ENCODE measurements at places on chromosomes 2 and 18.

- peak; percentile 4 for DNase-seq
Measured at GRCh38 chr18:48819276-48819675, 131.5 kb downstream of the SMAD7 start.

DNA sequence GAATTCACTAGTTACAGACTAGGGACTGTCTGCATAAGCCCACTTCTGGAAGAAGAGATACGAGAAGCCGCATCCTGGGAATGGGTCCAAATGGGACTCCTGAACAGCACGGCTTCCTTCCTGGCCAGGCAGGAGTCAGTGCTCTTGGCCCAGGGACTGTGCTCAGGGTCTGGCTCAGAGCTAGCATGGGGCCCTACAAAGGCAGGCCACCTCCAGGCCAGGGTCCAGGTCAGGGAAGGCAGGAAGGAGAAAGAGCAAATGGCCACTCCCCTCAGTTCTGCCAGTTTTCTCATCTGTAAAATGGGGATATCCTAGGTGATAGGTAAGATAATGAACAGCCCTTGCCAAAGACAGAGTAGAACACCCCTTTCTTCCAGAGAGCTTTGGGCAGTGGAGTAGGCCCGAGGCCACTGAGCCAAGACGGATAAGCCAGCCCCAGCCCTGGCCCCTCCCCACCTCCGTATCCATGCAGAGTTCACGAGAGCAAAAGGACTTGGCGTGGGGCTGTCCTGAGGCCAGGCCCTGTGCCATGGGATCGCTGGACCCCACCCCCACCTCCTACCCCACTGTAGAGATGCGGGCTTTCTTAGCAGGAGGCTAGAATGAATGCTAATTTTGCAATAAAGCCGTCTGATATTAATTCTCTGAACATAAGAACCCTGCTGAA is 190.1 kb downstream of the MGAT5 start:
- no peak for DNase-seq

DNA sequence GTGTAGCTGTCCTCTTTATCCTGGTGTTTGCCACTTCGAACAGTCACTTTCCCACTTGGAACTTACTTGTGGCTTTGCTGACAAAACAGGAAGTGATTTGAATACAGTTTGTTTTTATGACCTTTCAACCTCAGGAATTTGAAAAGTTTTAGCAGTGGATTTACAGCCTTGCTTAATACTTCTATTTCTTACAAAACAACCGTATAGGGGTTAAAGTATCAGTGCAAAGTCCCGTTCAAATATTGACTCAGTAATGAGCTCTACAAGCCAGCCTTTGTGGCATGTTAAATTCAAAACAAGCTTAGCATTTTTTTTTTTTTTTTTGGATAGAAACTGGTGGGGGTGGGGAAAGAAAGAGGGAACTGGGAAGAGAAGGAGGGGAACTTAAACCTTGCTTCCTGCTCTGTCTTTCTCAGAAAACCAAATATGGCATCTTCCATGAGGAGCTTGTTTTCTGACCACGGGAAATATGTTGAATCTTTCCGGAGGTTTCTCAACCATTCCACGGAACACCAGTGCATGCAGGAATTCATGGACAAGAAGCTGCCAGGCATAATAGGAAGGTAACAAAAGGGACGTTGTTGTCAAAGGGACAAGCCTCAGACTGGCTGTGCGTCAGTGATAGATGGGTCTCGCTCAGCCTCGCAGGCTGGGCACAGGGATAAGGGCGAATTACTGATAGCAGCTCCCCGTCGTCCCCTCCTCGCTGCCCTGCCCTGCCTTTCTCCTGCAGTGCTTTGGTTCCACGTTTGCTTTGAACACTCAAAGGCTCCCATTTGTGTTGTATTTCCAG is at the start of gene HNMT:
Gene HNMT (plus strand): TSS at position 408 of the 793 bp plus-strand sequence. CDS start 19 bp downstream, at position 427.
- peak; percentile 53 for DNase-seq

DNA sequence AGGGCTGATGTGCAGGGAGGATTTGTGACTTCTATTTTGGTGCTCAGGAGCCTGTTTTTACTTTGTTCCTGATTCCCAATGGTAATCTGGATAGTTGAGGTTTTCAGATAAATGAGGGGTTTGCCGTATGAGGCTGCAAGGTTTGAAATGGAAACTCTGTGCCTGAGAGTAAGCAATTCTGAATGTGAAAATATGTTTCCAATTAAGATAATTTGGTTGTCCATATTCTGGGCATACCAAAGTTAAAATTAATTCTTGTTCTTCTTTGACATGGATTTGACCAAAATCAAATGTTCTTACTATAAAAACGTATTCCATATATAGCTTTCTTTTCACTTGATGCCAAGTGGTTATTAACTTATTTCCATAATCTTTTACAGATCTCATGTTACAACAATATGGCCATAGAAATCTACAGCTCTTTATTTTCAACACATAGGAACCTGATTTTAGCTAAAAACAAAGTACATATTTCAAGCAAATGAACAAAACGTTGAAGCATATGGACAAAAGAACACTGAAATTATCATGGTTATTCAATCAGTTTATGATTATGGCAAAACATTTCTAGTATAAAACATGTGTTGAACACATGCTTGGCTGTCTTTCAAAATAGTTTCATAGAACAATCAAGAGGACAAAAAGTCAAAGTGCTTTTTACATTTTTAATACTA is 63.4 kb upstream of the ARHGAP28 start:
- no peak for DNase-seq

DNA sequence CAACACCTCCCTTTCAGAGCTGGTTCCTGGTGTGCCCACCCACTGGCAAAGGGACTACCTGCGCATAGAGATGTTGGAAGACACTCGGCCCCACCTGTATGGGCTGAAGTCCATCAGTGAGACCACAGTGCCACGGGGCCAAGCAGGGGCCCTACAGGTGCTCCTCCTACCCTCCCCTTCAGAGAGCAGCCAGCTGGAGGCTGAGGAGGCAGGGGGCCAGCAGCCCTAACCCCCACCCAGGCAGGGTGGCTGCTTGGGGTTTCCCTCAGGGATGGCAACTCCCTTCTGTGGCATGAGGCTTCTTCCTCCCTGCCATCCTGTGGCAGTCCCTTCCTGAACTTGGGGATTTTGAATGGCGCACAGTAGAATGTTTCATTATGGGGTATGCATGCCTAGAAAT is 125.3 kb downstream of the NCK2 start:
- DNase-seq = no peak

All from right hindlimb (tissue), 1 donor.